H54 (cell line): ENCODE measurements at places on chromosomes 5 and 9.

DNA sequence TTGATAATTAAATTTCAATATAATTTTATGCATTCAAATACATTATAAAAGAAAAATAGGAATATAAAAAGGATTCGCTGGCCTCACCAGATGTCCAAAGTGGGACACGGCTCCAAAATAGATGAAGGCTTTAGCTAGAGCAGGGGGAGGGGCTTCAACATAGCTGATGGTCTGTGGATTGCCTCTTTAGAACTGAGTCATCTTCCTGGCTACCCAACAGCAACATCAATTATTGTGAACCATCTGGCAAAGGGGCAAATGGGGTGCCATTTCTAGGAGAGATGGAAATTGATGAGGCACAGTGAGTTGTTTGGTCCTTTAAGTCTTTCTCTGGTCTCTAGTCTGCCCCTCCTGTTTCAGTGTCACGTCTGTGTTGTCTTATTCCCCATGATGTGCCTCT lies 44.2 kb upstream of the CD180 start:
- DNase-seq: no peak

GRCh38 chr5:159100025-159100781 lies 487 bp upstream of the EBF1 start:
- peak; percentile 84 for DNase-seq

DNA sequence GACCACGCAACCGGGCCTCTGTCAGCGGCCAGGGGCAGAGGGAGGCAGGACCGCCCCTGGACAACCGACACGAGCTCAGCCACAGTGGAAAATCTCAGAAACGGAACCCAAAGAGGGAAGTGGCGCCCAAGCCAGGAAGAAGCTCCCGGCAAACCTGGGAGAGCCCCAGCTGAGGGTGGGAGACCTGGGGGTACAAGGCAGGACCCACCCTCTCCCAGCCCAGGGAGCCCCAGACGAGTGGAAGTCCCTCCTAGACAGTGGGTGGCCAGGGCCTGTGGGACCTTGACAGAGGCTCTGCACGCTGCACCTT lies 3.0 kb downstream of the SLC12A7 start:
- no peak for DNase-seq

DNA sequence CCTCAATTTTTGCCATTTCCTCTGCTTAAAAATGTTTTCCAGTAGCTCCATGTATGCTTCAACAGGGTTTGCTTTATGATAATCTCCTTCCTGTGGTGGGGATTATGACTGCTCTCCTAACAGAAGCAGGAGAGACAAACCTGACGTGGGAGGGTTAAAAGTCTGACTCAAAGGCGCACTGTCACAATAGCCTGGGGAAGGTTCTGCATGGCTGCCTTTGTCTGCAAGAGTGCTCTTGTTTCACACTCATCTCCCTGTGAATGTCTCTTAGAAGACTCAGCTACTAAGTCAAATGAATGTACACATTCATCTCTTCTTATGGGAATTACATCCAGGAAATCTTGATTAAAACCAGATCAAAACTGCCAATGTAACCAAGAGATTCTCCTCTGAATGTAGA lies 90.9 kb upstream of the MTAP start:
- DNase-seq: no peak

- no peak for DNase-seq
Observed at GRCh38 chr9:4220346-4220745, 79.5 kb downstream of the GLIS3 start.

DNA sequence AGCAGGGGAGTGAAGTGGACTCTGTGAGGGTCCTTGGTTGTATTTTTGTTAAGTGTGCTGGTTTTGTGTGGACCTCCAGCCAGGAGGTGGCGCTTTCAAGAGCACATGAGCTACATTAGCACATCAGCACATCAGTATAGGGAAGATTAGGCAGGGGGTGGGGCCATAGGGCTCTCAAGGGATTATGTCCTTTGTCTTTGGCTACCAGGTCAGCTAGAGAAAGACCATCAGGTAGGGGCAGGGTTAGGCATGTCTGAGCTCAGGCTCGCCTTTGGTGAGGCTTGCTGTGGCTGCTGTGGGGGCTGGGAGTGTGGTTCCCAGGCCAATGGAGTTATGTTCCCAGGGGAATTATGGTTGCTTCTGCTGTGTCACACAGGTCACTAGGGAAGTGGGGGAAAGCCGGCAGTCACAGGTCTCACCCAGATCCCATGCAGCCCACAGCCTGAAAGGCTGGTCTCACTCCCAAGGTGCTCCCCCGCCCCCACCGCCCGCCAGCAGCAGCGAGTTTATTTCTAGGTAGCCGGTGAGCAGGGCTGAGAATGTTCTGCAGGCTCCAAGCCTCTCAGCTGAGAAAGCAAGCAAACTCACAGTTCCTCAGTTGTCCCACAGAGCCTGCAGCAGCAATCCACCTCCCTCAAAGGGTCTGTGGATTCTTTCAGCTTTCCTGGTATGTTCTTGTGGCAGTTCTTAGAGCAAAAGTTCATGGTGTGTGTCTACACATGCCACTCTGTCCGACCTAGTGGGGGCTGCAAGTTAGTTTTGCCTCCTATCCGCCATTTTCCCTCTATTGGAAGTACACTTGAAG lies 13.7 kb downstream of the OR1J1 start:
- DNase-seq: peak; percentile 58

DNA sequence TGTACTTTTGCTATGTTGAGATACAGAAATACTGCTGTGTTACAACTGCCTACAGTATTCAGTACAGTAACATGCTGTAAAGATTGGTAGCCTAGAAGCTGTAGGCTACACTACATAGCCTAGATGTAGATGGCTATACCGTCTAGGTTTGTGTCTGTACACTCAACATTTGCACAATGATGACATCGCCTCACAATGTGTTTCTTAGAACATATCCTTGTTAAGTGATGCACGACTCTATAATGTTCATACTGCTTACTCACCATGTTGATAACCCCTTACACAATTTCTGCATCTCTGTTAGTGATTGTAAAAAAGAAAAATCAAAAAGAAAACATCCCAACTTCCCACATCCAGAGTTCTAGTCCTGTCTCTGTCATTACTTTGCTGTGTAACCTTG lies 450.0 kb downstream of the CCDC171 start:
- DNase-seq: no peak

DNA sequence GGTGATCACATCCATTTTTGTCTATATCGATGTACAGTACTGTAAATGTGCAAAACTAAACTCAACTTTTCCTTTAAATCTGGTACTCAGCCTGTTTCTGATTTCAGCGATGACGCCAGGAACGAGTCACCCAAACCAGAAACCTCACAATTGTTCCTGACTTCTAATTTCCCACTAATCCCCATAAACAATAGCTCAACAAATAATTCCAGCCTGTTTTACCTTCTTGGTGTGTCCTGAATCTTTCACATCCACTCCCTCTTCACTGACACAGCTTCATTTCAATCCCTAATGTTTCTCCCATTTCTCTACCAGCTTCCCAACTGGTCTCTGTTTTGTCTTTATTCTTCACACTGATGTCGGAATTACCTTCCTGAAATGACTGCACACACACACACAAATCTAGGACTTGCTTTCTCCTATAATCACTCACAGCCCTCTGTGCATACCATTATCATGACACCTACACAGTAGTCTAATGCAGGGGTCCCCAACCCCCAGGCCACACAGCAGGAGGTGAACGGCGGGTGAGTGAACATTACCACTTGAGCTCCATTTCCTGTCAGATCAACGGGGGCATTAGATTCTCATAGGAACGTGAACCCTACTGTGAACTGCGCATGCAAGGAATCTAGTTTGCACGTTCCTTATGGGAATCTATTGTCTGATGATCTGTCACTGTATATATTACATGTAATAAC lies 97.8 kb upstream of the SLC30A5 start:
- DNase-seq: no peak

DNA sequence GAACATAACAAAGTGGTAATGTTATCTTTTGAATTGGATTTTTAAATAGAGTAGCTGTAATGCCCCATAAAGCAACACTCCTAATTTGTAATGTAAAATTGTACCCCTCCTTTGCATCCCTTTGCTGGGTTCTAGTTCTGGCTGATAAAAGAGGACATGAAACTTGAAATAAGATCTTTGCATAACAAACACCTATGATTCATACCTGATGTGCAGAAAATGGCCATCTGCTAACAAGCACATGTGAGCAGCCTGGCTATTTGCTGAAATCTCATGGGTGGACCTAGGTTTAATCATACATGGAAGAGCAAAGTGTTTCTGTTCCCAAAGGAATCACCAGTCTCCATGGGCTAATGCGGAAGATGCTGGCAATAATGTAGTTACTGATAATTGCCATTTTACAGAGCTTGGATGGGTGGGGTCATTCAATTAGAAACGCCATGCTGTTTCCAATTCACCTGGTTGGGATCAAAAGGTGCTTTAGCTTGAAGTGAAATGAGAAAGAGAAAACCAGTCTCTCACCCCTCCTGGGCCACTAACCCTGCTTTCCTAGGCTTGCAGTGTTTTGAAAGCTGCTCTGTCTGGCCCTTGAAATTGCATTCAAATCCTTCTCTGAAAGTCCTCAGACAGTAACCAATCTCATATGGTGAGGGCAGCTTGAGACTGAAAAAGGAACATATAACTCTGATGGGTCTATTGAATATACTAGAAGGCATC lies 585.1 kb downstream of the TLE4 start:
- DNase-seq: no peak

GRCh38 chr5:96537386-96537785 lies 104.3 kb upstream of the PCSK1 start:
- peak; percentile 13 for DNase-seq

DNA sequence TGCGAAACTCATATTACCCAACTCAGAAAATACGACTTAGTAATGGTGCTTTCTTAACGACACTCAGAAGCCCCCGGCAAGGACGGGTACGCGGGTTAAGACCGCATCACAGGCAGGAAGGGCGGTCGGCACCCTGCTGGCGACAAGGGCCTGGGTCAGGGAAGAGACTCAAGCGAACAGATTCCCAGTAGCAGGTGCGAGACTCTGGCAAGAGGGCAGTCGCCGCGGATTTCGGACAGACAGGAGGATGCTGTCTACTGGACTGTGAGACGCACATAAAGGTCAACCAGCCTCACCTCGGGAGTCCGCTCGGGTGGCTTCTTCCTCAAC lies 398 bp downstream of the RAPGEF6 start:
- DNase-seq: peak; percentile 13

DNA sequence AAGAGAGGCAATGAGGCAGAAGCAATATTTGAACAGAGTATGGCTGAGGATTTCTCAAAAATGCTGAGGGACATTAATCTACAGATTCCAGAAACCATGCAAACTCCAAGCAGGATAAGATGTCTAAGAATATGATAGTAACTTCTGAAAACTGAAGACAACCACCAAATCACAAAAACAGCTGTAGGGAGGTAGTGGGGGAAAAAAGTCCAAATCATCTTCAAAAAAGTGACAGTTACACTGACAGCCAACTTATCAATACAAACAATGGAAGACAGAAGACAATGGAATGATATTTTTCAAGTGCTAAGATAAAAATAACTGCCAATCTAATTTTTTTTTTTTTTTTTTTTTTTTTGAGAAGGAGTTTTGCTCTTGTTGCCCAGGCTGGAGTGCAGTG lies 30.5 kb downstream of the CMYA5 start:
- no peak for DNase-seq
